ENCODE measurements at places on chromosomes 3 and 15. TPM values are rescaled to one million over a fixed set of nuclear protein-coding genes. Genes with fewer than 3 reads are reported as not detected.

MCTP2 gene
- 49.8 TPM for total RNA-seq

MINDY2 gene
- 10.1 TPM for total RNA-seq

MBNL1 gene
- total RNA-seq, result 298 TPM

ZBTB47 gene
- total RNA-seq, result 1.0 TPM

FHIT gene
- total RNA-seq, result 23.8 TPM

CYP8B1 gene
- not detected for total RNA-seq

COMMD4 gene
- 79.5 TPM for total RNA-seq

KBTBD8 gene
- 16.8 TPM for total RNA-seq

GOLGA8K gene
- 0.62 TPM for total RNA-seq

IL17RE gene
- 1.1 TPM for total RNA-seq

MFN1 gene
- 36.2 TPM for total RNA-seq

KBTBD13 gene
- total RNA-seq, result not detected

MYL3 gene
- not detected for total RNA-seq

GP9 gene
- total RNA-seq, result not detected

MST1R gene
- 1.5 TPM for total RNA-seq

OR5K4 gene
- not detected for total RNA-seq

NAA50 gene
- 153 TPM for total RNA-seq

RBP2 gene
- total RNA-seq, result not detected

VILL gene
- 11.4 TPM for total RNA-seq

IL1RAP gene
- total RNA-seq, result 24.8 TPM

CA12 gene
- total RNA-seq, result 0.63 TPM

GABRR3 gene
- total RNA-seq, result 0.05 TPM

GHSR gene
- not detected for total RNA-seq

AADACL2 gene
- total RNA-seq, result not detected

TNFSF10 gene
- total RNA-seq, result 71.5 TPM

DNAH1 gene
- 9.9 TPM for total RNA-seq

MYH15 gene
- not detected for total RNA-seq

CHL1 gene
- total RNA-seq, result not detected
